ENCODE measurements at places on chromosomes 2 and 18.

DNA sequence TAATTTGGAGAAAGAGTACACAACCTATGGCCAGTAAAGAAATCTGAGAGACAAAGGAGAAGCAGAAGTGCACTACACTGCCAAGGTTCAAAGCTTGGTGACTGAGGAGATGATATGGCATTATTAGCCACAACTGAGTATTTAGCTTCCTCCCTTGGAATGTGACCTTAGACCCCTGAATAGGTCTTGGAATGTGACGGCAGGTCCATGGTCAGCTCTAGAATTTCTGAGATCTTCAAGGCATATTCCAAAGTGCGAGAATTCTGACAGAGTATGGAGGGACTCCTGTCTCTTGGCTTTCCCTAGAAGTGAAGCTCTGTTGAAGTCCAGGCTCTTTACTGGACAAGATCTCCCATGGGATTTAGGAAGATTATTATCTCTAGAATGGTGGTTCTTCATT lies 130.0 kb upstream of the FN1 start:
- no peak for DNase-seq

- DNase-seq, result no peak
These were observed 33.2 kb upstream of the MTIF2 start for GRCh38 chr2:55302241-55302640.

GRCh38 chr2:38551746-38552145 lies 51.0 kb downstream of the HNRNPLL start:
- DNase-seq, result no peak

GRCh38 chr18:66729442-66730239 lies 125.8 kb upstream of the CDH19 start:
- no peak for DNase-seq

DNA sequence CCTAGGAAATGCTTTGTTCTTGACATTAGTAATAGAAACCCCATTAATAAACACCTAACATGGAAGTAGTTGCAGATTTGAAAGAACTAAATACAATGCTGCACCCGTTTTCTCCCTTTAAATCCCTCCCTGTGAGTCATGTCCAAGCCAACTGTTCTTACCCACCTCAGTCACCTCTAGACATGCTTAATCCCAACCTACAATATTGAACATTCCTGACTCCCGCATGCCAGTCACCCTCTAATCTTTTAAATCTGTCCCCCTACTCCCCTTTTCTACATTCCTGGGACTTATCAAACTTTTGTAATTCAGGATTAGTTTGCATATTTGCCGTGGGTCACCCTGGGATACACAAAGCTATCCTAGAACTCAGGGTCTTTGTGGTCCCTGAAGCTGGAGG lies 374.6 kb downstream of the IRS1 start:
- peak; percentile 47 for DNase-seq

DNA sequence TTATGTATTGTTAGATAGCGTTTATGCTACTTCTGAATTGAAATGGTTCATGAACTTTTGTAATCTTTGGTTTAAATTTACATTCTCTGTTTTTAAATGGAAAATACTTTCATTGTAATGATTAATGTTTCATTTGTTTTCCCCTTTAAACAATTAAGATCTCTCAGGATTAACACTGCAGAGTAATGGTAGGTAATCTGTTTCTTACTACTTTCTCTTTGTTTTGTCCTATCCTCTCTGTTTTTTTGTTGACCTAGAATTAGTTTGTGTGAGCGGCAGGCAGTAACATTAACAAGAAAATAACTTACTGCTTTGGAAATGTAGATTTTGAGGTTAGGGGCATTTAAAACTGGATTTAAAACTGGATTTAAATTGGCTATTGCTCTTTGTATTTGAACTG lies 19.1 kb downstream of the SMAD4 start:
- DNase-seq, result no peak

DNA sequence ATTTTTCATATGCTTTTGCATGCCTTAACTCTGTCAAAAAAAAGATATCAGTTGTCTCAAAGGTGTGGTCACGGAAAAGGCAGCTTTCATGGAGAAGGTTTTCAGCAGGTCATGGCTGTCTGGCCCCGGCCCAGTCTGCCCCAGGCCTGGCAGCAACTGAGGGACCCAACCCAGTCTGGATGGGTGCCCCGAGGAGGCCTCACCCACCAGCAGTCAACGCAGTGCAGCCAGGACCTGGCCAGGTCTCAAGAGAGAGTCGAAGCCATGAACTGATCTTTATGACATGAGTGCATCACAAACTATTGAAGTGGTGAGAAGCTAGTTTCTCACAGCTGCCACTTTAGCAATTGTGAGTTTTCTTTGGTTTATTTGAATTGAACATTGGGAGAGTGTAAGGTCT lies 7.9 kb downstream of the TUBB6 start:
- DNase-seq, result no peak

DNA sequence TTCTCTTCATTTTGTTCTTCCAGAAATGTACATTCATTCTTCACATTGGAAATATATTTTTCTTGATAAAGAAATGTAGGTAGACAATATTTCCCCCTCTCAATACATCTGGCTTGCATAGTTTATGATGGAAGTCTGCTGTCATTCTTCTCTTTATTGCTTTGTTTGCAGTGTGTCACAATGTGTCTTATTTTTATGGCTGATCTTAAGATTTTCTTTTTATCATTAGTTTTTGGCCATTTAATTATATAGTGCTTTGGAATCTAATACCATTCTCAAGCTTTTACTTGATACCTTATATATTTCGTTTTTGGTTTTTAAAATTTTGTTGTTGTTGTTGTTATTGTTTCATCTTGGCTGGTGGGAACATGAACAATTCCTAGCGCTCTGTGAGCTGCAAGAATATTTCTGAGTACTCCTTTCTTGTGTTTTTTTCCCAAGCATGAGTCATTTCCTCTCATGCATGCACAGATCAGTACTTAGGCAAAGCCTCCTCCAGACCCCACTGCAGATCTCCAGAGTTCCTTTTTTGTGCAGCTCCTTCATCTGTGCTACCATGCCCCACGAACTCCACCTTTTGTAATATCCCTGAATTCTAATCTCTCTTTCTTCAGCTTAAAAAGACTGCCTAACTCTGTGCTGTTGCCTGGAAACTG lies 13.7 kb upstream of the MMADHC start:
- DNase-seq, result no peak

- DNase-seq, result peak; percentile 36
These were observed 34.8 kb downstream of the C1D start for GRCh38 chr2:68027959-68028358.

- DNase-seq, result peak; percentile 72
These were observed 38.7 kb upstream of the GLS start for GRCh38 chr2:190841707-190842505.

DNA sequence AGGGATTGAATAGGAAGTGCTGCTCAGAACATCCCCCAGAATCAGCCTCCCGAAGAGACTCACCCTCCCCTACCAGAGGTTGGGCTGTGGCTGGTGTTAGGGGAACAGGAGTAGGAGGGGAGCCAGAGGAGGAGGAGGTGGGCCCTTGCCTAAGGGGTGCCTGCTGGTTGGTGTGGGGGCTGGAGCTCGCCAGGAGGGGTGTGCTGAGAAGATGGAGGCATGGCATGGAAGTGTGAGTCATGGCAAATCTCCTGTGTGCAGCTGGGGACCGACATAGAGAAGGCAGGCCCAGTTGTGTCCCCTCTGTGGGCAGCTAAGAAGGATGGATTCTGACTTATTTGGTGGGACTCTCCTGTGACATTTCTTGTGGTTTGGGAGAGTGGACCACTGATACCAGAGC lies 73.7 kb downstream of the DGKD start:
- no peak for DNase-seq

GRCh38 chr18:63518178-63519012 lies 23.8 kb upstream of the SERPINB12 start:
- DNase-seq, result peak; percentile 55

GRCh38 chr2:20236496-20236895 lies 11.6 kb upstream of the SDC1 start:
- DNase-seq, result no peak

- no peak for DNase-seq
These were observed 1.3 kb downstream of the UGT1A6 start for GRCh38 chr2:233693963-233694362.

GRCh38 chr18:34223893-34224422 lies 755 bp downstream of the NOL4 start:
- DNase-seq, result peak; percentile 7

DNA sequence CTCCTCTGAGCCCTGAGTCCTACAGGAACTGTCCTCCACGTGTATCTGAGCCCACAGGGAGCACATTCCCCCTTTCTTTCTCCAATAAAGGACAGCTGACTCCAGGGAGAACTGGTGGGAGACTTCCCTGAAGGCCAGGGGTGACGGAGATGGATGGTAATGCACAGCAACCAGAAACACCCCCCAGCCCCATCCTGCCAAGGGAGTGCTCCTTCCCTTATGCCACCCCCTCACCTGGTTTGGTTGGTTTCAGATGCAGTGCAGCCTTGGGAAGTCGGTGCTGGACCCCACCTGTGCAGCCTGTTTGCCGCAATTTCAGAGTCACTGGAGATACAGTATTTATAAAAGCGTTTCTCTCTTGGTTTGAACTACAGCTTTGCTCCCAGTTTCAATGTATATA lies 24.0 kb downstream of the GPR55 start:
- DNase-seq, result no peak

GRCh38 chr2:30385327-30385726 lies 61.7 kb upstream of the LCLAT1 start:
- DNase-seq, result peak; percentile 27

DNA sequence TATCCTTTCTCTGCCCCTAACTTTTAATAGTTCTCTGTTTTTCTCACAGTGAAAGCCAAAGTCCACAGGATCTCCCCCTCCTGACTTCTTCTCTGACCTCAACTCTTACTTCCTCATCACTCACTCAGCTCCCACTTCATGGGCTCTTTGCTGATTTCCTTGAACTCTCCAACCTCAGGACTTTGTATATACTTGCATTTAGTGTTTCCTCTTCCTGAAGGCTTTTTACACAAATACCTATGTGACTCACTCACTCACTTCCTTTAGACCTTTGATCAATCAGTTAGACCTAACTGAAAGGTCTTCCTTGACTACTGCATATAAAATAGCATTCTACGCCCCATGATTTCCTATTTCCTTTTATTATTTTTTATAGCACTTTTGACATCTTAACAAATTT lies 233.1 kb upstream of the MEX3C start:
- no peak for DNase-seq

- DNase-seq, result peak; percentile 52
These were observed 67.4 kb downstream of the IL1R2 start for GRCh38 chr2:102059151-102059550.

DNA sequence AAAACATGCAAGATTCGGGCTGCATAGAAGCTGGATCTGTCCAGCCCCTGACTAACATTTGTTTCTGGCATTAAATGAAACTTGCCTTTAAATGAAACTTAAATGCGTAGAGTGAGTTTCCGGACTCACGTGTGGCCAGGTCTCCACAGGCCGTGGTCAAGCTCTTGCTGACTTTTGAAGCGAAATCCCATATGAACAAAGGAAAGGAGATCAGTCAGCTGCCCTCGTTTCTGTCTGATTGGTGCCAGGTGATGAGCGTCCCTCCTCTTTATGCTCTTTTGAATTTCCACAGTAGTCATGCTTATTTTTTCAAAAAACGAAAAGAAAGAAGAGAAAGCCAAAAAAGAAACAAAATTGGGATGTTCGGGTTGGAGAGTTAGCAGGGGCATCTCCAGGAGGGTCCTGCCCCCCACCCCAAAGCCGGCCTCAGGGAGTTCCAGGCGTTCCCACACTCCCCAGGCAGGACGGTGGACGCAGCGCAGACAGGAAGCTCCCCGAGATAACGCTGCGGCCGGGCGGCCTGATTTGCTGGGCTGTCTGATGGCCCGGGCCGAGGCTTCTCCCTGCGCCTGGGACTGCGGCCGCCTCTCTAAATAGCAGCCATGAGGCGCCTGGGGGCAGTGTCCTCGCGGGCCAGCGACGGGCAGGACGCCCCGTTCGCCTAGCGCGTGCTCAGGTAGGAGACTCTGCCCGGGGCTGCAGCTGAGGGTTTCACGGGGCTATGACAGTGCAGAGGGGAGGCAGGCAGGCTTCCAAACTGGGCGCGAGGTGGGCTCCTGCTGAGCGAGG lies at the start of gene COLEC11:
TSS of gene COLEC11 (plus strand) at position 620 of the 789 bp plus-strand sequence. CDS start 9,229 bp downstream, outside the sequence.
- no peak for DNase-seq

DNA sequence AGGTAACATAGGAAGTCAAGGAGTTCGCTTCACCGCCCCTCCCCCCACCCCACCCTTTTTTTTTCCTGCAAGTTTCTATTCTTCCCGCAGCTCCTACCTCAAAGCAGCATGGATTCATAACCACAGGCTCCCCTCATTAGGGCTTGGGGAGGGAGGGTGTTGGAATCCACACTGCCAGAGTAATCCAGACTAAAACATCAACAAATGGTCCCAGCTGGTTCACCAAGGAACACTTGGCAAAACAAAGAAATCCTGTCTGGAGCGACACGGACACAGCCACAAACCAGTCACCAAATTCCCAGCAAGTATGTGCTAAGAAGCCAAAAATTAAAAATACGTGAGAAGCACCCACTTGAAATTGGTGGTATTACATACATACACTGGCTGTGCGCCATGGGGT lies 106.9 kb upstream of the PPP1CB start:
- no peak for DNase-seq

DNA sequence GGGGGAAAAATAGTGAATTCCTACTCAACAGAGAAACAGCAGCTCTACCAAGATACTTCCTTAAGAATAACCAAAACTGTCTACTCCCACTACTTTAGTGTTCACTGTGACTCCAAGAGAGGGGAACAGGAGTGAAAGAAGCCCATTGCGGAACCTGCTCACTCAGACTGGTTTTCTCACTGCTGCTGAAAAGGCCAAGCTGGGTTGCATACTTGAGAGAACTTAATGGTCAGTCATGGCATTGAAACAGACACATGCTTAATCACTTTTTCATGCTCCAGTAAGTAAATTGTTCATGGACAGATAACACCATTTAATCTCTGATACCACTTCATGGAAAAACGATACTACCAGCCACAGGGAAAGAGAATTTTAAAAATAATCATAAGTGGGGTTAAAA lies 35.7 kb upstream of the SLC8A1 start:
- peak; percentile 8 for DNase-seq

DNA sequence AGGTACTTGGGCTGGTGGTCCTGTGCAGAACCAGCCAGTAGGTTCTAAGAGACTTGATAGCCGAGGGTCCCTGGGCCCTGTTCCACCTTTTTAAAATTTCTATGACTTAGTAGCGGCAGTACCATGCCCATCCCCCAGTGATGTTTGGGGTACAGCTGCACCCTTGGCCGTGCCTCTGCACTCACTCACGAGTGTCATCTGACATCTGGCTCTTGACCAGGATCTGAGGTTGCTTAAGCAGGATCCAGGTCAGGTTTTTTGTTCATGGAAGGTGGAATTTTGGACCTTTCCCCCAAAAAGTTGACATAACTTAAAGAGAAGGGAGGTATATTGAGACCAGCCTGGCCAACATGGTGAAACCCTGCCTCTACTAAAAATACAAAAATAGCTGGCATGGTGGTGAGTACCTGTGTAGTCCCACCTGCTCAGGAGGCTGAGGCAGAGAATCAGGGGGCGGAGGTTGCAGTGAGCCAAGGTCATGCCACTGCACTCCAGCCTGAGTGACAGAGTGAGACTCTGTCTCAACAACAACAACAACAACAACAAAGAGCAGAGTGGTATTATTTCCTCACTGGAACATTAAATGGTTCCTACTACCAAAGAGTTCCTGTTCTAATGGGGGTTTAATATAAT lies 163.6 kb downstream of the NEDD4L start:
- no peak for DNase-seq
